ENCODE measurements at places on chromosomes 12 and 14.

- DNase-seq: no peak
Measured at GRCh38 chr14:32033543-32033942, 43.6 kb upstream of the ARHGAP5 start.

GRCh38 chr12:124881123-124881522 is 17.5 kb upstream of the SCARB1 start:
- no peak for DNase-seq

GRCh38 chr12:25859976-25860375 is 98.5 kb upstream of the RASSF8 start:
- no peak for DNase-seq

- DNase-seq: no peak
Measured at GRCh38 chr12:49097381-49097780, 2.8 kb upstream of the DHH start.

GRCh38 chr14:79404874-79405511 is 806.3 kb downstream of the DIO2 start:
- DNase-seq: peak; percentile 96

- DNase-seq: no peak
Measured at GRCh38 chr12:32051511-32052211, 55.0 kb upstream of the BICD1 start.

- no peak for DNase-seq
Measured at GRCh38 chr14:91858536-91859275, 8.6 kb downstream of the TC2N start.

DNA sequence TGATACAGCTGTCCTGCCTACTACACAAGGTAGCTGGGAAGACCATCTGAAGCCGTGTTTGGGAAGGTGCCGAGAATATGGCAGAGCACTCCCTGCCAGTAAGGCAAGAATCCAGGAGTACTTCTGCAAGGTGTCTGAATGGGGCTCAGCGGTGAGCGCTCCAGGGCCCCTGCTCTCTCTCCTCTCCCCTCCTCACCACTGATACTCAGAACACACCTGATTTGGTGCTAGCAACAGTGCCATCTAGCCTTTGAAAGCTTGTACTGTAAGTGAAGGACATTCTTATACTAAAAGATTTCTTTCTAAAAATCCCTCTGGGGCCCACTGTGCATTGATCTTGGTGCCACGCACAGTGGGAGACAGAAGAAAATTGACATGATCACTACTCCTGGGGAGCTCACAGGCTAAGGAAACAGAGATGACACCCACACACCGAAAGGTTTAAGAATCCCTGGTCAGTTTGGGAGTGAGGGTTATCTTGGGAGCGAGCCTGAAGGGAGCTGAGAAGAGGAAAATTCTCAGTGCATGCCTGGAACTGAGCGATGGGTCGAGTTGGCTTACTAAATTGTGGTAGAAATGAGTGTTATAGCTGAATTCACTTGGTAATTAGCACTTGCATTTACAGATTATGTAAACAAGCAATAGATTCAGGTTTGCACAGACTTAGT is 216.9 kb downstream of the NTF3 start:
- DNase-seq: peak; percentile 49

DNA sequence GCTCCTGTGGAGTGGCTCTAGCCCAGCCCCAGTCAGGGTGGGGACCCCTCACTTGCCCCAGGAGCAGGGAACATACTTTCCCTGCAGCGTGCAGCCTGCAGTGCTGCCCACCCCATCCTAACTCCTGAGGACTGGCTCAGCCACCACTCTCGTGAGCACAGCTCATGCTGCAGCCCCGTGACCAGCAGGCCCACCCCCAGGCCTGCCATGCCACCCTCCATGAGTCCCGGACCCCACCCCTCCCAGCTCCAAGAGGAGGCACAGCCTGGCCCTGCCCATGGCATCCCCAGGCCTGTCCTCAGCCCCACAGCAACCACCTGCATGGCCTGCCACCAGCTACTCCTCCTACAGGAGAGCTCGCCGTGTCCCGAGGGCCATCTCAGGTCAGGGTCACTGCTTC is 3.9 kb upstream of the JAG2 start:
- no peak for DNase-seq

DNA sequence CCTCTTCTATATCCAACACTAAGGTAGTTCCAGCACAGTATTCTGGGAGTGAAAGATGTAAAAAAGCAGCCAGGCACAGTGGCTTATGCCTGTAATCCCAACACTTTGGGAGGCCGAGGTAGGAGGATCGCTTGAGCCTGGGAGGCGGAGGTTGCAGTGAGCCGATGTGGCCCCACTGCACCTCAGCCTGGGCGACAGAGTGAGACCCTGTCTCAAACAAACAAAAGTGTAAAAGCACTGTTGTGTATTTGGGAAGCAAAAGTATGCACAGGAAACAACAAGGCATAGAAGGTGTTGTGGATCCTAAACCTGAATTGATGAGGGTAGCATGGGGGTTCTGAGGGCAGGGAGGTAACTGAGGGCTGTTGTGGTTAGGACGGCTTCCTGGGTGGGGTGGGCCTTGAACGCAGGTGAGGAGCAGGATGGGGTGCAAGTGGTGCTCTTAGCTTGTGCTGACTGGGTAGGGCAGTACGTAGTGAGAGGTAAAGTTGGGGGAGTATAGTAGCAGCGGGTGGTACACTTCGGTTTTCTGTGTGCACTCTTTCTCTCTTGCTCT is 64.2 kb downstream of the RASSF3 start:
- DNase-seq: no peak

DNA sequence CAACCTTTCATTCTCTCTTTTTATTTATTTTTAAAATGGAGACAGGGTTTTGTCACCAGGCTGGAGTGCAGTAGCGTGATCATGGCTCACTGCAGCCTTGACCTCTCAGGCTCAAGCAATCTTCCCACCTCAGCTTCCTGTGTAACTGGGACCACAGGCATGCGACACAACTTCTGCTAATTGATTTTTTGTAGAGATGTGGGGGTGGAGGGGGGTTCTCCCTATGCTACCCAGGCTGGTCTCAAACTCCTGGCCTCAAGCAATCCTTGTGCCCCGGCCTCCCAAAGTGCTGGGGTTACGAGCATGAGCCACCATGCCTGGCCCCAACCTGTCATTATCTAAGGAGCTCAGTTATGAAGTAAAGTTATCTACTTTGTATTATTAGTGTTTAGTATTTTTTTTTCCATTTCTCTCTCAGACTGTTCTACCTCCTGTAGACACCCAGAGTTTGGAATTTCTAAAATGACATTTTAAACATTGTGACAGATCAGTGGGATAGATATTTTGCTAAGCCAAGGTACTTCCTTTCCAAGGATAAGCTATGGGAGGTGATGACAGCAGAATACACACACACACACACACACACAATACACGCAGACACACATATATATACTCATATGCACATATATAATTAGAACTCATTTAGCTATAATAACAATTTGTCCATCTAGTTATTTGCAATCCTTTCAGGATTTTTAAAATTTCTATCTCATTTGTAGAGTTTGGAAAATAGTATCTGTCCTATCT is 2.1 kb upstream of the USP44 start:
- no peak for DNase-seq

DNA sequence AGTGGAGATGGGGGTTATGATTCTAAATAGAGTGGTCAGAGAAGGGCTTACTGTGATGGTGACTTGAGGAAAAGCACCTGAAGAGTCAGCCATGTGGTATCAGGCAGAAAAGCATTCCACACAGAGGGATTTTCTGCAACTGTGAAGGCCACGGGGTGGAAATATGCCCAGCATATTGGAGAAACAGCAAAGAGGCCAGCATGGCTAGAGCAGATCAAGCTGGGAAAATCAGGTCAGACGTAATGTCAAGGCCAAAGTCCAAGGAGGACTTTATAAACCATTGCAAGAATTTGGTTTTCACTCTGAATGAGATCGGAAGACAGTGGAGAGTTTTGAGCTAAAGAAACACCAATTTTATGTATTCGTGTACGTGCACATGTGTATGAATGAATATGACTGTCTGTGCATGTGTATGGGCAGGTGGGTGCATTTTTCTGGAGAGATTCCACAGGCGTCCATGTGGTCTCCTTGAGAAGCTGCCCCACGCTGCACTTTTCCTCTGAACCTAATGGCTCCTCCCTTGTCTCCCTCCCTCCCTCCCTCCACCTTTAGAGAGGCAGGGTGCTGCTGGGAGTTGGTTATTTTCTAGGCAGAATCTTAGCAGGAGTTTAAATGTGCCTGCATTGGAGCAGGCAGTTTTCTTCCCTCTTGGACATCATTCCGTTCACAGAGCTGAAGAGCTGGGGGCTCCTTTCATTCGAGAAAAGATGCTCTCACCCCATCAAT is 97.4 kb upstream of the PPP4R3A start:
- no peak for DNase-seq

DNA sequence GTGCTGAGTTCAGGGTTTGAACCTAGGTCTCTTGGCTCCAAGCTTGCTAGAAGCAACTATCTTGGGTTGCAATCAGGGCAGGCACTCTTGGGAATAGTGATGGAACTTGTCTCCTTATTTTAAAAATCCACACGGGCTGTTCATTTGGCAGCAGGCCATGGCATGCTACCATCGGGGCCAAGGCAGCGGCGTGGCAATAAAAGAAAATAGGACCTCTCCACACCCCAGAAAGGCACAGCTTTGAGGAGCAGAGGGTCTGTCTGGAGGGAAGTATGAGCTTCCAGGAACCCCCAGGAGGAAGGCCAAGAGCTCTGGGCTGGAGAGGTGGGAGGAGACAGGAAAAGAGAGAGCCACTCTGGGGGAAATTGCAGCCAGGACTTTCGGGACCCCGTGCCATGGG is 15.3 kb downstream of the RPS6KL1 start:
- DNase-seq: no peak

DNA sequence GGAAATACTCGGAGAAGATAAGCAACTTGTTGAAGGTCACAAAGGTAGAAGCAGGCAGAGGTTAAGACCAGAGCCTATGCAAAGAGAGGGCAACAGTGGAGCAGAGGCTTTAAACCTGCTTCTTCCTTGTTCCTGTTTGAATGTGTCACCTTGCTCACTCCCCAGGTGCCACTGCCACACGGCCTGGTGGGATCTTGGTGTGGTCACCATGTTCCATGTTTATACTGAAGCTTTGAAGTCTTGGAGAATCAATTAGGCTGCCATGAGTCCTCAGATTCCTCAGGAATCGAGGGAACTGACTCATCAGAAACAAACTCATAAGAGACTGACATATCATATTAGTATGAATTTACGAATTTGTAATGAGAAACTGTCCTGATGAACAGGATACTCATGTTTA is 46.8 kb downstream of the IQSEC3 start:
- no peak for DNase-seq

Data from NCI-H524 (cell line).